Activated CD4-positive, alpha-beta T cell treated with anti-CD3 and anti-CD28 coated beads for 48 hours (primary cell): ENCODE measurements at places on chromosomes 1 and 21.

DNA sequence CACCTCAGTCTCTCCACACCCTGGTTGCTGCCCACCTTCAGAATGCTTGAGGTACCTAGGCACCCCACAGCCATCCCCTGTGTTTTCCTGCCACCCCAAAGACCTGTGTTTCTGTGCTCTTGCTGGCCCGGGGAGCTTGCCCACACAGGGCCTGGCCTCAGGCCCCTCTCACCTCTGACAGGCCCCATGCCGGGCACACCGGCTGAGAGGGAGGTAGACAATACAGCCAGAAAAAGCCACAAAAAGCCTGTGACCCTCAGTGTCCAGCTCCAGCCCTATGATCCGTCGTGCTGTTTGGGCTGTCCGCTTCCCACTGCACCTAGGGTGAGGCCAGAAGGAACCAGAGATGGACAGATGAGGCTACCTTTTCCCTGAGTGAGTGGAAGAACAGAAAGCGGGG, 11.4 kb downstream of the SEMA6C start:
- DNase-seq: no peak

GRCh38 chr1:155942578-155943141, 1.2 kb downstream of the RXFP4 start:
- no peak for DNase-seq

DNA sequence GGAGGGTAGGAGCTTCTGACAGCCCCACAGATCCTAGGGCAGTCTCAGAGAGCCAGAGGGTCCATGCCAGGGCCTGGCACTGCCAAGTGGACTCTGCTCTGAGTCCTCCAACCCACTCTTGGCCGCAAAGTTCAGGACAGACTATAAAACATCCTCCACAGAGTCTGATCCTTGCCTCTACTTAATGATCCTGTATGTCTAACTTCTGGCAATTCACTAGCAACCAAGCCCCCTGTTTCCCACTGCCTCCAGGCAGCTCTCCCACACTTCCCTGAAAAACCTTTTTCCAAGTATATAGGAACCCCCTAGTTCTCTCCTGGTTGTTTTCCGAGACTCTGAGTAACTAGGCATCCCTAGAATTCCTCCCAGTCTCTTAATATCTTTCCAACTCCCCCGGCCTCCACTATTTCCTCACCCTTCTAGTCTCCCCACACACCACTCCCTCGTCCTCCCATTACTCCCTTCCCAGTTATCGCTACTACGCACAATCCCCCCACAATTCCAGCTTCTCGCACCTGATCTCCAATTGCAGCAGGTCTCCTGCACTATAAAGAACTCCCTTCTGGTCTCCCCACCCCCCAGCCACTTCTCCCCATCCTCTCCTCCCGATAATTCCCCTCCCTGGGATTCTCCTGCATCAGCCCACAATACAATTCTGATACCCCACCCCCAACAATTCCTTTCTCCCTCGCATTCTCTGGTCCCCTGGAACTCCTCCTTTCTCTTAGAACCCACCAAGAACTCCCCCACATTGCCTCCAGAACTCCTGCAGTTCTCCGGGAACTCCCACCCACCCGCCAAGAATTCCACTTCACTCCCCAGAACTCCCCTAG, 574 bp downstream of the IGSF9 start:
- no peak for DNase-seq

DNA sequence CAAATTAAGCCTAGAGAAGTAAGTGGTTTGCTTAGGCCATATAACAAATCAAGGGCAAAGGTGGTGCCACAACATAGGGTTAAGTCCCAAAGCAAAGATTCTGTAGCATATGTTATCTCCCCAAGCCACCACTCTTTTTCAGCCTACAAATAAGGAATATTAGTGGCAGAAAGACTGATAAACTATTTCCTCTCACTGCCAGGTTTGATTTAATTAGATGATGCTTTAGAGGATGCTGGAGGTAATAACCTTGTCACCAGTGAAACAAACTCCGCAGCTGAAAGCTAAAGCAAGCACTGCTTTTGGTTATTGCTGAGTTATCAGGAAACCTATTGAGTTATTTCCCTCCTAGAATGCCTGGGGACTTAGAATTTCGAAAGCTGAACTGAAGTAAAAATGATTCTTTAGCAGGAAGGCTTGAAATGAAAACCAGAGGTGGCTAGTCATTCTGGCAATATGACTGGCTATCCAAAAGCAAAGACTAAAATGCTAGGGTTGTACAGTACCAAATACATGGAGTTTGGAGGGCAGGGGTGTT, 145.2 kb downstream of the SYT2 start:
- DNase-seq: no peak

DNA sequence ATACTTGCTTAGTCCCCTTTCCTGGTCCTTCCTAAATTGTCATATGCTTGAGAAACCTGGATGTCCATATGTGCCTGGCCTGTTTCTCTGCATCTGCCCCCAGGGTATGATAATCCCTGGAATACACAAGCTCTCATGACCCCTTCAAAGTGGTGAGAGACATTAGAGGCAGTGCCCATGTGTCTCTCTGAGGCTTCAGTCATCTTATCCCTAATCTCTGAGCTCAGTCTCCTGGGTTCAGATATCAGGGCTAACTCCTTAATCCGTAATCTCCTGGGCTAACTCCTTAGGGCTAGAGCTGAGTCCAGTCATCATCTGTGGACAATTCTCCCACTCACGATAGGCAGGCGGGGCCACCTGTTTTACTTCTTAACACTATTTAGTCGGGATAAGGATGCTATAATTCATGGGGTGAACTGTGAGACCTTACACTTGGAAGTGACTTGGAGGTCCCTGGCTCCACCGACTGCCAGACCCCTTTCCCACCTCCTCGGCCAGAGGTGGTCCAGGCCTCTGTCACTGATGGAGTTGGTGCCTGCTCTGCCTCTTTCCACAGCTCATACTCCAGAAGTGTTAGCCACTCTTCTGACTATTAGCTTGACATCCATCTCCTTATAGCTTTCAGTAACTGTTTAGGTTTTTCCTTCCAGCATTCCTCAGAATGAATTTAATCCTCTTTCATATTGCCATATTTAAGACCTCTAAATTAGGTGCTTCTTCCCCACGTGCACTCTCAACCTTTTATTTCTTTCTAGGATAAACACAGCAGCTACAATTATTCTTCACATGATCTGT, 22.7 kb downstream of the CCN1 start:
- no peak for DNase-seq

DNA sequence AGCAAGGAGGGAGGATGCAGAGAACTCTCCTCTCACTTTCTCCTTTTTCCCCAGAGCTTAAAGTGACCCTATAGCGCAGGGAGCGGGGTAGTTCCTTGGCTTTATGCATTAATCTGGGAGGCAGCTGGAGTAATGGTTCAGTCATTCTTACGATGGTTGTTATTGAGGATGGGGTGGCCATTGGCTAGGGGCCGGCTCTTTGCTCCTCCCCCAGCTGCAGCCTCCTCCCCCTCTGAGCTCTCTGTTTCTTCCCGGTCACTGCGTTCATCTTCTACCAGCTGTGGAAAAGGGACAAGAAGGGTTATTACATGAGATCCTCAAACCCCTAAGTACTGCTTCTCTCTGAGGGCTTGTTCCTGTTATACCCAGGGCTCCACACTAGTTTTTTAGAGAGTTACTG, 8.6 kb downstream of the CERS2 start:
- DNase-seq: no peak

DNA sequence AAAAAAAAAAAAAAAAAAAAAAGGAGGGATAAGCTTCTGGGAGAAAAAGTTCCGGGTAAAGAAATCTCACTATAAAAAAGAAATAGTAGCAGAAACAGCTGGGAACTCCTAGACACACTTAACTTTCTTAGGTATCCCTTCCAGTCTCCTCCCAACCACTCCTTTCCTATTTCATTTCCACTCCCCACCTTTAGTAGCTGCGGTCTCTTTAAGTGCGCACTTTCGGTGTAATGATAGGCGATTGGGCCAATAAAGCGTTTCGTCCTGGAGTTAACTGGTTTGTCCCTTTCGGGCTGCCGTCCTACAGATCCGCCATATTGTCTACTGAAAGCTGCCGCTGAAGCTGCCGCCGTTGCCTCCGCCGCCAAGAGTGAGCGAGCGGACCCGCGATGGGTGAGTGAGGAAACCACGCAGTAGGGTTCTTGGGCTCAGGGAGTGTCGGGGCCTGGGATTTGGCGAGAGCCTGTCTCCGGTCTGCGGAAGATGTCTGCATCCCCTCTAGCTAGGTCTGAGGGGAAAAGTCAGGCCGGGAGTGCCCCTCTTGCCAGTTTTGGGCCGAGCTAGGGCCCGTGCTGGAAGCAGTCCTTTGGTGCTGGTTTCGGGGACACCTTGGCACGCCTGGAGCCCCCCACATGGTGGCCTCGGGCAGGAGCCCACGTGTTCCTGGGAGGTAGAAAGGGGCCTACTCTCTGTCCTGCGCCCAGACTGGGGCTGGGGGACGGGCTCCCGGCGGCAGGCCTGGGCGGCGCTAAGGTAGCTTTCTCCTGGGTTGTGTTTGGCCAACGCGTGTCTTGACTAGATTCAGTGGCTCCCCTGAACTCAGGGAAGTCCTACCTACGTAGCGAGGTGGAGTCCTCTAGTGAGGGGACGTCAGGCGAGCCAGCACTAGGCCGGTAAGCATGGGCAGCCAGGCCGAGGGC, at the start of gene KPNA6:
Gene KPNA6, plus strand, starts transcription at position 315 of the 920 bp plus-strand sequence. Its CDS starts 75 bp downstream, at position 390.
- peak; percentile 92 for DNase-seq

GRCh38 chr1:119007339-119007669, 19.2 kb upstream of the TBX15 start:
- DNase-seq: no peak

- DNase-seq: peak; percentile 77
Measured at GRCh38 chr1:151945725-151946722, 36.7 kb upstream of the THEM4 start.

DNA sequence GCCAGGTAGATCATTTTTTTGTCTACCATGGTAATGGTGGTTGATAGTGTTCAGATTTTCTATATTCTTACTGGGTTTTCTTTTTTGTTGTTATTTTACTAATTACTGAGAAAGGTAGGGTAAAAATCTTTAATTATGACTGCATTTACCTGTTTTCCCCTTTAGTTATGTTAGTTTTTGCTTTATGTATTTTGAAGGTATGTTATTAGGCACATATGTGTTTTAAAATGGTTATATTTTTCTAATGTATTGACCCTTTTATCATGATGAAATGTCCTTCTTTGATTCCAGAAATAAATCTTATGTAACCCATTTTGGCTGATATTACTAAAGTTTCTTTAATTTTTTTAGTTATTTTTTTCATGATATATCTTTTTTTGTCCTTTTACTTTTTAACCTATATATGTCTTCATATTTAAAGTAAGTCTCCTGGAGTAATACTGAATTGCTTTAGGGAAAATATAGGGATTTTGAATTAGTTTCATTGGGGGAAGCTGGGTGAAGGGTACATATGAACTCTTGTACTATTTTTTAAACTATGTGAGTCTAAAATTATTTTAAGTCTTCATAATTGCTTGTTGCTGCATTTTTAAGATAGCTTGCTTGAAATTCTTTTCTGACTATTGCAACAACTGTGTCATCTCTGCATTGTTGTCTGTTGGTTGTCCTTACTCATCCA, 22.4 kb downstream of the SLC35A3 start:
- no peak for DNase-seq

DNA sequence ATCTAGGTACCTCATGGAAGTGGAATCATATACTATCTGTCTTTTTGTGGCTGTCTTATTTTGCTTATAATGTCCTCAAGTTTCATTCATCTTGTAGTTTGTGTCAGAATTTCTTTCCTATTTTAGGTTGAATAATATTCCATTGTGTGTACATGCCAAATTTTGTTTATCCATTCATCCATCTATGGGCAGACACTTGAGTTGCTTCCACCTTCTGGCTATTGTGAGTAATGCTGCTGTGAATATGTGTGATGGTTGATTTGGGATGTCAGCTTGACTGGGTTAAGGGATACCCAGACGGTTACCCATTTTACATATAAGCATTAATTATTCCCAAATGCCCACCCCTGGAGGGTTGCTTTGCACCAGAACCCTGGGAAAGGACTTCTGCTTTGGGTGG, 477.5 kb downstream of the PTPRU start:
- DNase-seq: no peak

GRCh38 chr1:30684881-30685795, 38.2 kb downstream of the MATN1 start:
- peak; percentile 19 for DNase-seq

DNA sequence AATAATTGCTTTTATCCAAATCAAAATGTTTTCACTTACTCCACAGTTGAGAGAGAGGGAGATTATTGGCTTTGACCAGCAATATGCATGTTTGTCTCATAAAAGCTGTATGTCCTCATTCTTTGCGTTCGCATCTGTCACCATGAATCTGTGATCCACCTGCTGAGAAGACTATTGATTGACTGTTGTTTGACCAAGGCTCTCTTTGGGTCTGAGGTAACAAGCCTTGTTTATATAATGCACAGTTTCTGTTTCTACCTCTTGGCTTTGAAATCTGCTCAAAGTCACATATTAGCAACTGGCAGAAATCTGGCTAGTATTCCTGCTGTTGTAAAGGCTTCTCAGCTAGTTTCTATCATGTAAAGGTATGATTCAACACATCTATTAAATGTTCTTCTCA, 157.0 kb downstream of the LYPLAL1 start:
- no peak for DNase-seq

- no peak for DNase-seq
Measured at GRCh38 chr1:44267438-44267837, 54.2 kb downstream of the DMAP1 start.

GRCh38 chr1:100377590-100378361, 25.5 kb downstream of the CDC14A start:
- DNase-seq: no peak

DNA sequence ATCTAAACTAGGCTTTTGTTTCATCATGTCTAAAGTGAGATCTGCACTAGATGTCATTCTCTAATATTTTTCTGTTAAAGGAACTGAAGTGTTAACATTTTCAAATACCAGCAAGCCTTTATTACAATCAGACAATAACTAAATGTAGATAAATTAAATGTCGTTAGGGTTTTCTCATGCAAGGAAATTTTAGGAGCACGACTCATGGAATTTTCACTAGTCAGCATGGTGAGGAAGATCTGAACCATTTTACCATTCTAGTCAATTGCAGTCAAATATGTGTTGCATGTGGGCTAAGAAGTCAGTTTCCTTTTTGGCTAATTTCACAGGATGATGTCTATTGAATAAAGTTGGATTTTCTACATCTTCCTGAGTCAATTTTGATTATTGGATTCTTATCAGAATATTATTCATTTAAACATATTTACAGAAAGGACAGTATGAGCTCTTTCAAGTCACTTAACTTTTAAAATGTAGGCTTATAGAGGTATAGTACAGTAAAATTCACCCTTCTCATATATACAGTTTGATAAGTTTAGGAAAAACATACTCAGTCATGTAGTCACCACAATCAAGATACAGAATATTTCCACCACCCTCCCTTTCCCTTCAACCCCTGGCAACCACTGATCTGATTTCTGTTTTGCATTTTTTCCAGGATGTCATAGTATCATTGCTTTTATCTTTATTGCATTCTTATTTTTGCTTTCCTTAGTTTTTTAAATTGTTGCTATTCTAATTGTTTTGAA, 9.2 kb downstream of the GCSAML start:
- DNase-seq: no peak

- no peak for DNase-seq
Measured at GRCh38 chr1:202953392-202953791, 4.7 kb downstream of the ADIPOR1 start.

GRCh38 chr1:30712583-30712982, 10.8 kb downstream of the MATN1 start:
- no peak for DNase-seq
